ENCODE measurements at places on chromosomes 4 and X.

DNA sequence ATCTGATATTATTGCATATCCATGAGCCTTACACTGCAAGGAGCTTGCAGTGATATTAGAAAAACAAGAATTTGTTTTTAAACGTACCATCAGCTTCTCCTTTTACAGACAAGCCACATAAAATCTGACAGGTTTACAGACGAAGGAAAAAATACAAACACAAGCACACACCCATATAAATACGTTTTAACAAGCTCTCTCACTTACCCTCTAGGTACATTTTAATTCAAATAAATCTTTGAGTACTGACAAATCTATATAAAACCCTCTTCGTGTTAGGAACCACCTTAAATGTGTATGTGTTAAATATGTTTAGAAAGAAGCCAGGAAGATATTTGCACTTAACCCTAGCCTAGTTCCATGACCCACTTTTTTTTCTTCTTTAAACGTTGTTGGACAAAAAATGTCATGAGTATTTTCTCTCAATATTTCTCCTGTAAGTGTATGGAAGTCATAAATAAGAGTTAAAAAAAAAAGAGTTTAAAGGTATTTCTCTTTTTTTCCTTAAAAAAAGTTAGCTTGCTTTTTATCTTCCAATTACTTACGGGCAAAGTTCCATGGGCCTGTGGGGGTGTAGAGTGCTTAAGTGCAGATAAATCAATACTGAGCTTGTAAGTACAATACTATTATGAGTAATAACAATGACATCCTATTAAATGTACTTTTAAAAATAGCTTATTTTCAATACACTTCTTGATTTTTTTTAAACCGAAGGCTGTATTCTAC, 1.5 kb downstream of the ARAP2 start:
- no peak for DNase-seq

DNA sequence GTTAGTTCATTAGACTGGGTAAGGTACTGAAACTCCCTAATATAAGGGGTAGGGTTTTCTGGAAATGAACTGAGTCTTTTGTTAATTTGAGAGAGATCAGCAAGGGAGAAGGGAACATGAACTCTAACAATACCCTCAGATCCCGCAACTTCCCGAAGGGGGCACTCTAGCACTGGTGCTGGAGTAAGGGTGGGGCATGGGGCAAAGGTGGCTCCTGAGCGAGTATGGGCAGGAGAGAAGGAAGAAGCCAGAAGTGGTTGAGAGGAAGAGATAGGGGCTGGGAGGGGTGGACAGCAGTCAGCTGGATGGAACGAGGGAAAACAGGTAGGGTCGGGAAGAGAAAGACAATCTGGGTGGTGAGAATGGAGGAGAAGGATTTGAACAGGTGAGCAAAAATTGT, 183.2 kb upstream of the MAGEE2 start:
- no peak for DNase-seq

GRCh38 chrX:1394731-1395501, 3.0 kb upstream of the SLC25A6 start:
- no peak for DNase-seq

GRCh38 chr4:25723409-25723808, 67.8 kb downstream of the SLC34A2 start:
- no peak for DNase-seq

DNA sequence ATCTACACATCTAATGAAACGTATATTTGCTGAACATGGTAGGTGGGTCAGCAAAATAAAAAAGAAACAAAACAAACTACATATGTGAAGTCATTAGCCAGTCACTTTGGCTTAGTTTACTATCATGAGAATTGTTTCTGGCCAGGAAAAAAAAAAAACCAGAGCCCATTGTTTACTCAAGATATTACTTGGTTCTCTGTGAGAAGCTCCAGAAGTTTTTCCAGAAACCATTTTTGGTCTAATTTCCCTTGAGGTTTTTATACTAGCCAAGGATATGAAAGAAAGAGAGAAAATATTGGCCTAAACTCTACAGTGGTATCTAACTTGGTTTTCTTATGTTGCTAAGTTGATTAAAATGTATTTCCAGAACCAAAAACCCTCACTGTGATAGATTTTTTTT, 259.1 kb downstream of the PDHA2 start:
- DNase-seq, result no peak

DNA sequence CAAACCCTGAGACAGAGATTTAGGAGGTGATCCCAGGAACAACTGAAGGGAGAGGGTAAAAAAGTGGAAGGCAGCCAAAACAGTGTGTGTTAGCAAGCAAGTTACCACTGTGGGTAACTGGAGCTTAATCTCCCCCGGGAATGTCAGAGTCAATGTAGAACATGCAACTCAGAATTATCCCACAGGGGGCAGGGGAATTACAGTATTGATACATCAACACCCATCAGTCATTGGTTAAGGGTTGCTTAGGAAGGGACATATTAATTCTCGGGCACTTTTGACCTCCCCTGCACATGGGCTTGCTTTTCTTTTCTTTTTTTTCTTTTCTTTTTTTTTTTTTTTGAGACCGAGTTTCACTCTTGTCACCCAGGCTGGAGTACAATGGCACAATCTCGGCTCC, 29.3 kb downstream of the CXorf58 start:
- DNase-seq, result no peak

DNA sequence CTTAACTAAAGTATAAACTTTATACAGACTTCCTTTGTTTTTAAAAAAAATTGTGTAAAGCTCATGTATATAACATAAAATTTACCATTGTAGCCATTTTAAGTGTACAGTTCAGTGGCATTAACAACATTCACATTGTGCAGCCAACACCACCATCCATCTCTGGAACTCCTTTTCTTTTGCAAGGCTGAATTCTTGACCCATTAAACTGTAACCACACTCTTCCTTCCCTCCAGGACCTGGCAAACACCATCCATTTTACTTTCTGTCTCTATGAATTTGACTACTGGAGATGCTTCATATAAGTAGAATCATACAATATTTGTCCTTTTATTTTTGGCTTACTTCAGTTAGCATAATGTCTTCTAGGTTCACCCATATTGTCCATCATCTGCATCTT, 104.7 kb downstream of the RASL11B start:
- DNase-seq, result no peak

DNA sequence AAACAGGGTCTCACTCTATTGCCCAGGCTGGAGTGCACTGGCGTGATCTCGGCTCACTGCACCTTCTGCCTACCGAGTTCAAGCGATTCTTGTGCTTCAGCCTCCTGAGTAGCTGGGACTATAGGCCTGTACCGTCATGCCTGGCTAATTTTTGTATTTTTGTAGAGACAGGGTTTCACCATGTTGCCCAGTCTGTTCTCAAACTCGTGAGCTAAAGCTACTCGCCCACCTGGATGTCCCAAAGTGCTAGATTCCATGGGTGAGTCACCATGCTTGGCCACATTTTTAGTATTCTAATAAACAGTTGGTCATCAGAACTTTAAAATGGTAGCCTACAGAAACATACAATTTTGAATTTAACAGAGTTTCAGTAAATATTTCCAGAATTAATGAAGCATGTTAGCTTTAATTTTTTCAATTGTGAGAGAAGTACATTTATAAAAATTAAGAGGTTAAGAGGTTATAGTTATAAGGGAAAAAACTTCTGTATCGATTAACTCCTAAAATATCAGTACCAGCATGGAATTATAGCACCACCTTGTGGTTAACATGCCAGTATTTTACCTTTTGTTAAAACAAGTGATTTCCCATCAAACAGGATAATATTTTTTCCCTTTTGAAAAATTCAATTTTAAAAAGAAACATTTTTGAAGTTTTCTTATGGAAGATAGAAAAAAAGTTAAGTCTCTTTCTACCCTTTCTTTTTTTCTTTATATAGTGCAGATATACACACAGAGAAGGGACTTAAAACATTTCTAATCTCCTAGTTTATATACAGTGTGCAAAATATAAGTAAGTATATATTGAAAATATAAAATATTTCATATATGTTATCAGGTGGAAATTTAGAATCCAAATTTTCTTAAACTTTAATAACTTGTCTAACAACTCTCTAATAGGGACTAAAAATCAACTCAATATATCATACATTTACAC, 35.4 kb downstream of the CEP44 start:
- peak; percentile 14 for DNase-seq

- DNase-seq, result no peak
Measured at GRCh38 chr4:159075531-159075932, 27.3 kb upstream of the RAPGEF2 start.

GRCh38 chr4:6755088-6755753, 27.3 kb upstream of the KIAA0232 start:
- no peak for DNase-seq

GRCh38 chr4:141731481-141731880, 95.1 kb downstream of the IL15 start:
- DNase-seq, result no peak

- DNase-seq, result no peak
Measured at GRCh38 chr4:16386711-16387320, 160.5 kb upstream of the TAPT1 start.

DNA sequence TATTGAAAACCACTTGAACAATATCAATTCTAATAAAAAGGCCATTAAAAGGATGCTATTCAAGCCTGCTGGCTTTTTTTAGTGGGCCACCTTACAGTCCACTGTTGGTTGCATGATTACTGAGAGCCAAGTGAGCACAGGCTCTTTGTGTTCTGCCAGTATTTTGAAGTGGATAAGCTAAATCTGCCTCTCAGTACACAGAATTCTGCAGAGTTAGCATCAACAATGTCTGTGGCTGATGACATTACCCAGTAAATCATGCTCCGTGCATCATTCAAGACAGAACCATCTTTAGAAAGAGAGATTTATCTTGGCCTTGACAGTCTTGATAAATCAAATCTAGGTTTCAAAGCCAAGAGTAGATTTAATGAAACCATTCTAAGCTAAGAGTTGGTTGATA, 119.0 kb upstream of the GNPDA2 start:
- DNase-seq, result no peak

DNA sequence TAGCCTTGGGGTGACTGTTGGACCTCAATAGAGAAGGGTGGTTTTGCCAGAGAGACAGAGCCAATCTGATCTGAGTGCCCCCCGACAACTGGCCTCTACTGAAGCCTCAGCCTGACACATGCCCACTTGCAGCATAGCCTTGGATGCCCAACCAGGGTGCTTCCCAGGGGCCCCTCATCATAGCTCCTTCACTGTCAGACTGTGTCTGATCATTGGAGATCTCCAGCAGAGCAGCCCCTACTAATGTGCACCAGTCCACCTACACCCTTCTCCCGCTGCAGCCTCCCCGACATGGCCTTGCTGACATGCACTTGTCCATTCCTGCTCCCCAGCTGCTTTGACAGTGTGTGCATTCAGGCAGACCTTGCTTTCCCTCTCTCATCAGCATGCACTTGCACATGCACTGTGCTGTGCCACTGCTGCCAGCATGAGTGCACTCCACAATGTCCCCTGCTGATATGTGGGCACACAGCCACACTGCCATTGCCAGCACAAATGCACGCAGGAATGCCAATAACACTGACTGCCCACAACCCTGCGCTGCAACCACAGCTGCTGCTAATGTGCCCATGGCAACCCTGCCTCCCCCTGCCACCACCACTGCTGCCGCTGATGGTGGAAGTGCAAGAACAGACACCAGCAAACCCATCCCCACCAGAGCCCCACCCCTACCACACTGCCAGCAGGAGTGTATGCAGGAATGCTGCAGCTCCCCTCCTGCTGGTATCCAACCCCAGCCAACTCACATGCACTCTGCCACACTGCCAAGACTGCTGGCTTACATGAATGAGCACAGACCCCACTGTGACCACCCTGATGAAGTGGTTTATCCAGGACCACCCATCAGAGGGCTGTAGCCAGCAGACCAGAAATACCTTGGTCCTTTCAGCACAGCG, 68.1 kb upstream of the ZMAT1 start:
- DNase-seq, result no peak

- no peak for DNase-seq
Measured at GRCh38 chrX:37752936-37753335, 26.9 kb upstream of the CYBB start.

- no peak for DNase-seq
Measured at GRCh38 chr4:71382125-71382899, 43.5 kb downstream of the SLC4A4 start.

- no peak for DNase-seq
Measured at GRCh38 chr4:36489798-36490197, 208.4 kb downstream of the DTHD1 start.

DNA sequence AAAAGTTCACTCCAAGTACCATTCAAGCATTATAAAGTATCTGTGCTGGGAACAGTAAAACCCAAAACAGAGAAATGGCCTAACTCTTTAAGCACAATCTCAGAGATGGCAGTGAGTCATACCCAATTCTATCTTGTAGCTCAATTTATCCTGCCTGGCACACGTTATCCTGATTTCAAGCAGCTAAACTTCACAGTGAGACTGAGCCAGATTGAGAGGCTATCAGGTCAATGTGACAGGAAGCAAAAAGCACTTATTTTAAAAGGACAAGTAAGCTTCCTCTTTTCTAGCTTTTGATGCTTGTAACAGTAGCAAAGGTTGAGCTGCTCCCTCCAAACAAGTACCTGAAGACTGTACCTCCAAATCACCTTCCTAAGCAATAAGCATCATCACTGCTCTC, 324.9 kb downstream of the NAF1 start:
- no peak for DNase-seq

- no peak for DNase-seq
Measured at GRCh38 chr4:88110826-88111225, 47.6 kb downstream of the ABCG2 start.

DNA sequence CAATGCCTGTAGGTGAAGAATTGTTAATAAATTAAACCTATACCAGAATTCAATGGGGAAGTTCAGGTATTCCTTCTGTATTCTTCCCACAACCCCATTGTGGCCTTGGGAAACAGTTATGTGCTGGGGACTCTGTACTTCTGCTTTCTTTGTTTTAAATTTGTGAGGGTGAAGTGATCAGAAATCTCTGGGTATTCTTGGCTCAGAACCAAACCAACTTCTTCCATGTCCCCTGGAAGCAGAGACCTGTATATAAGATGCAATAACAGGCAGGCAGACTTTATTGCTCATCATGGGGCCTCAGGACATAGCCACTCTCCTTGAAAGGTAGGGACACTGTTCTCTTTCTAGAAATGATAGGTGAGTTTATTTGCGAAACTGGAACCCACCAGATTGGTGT, 19.8 kb upstream of the USP27X start:
- no peak for DNase-seq
